ENCODE measurements at places on chromosomes 2 and 18. TPM values are rescaled to one million over a fixed set of nuclear protein-coding genes. Genes with fewer than 3 reads are reported as not detected.

DNA sequence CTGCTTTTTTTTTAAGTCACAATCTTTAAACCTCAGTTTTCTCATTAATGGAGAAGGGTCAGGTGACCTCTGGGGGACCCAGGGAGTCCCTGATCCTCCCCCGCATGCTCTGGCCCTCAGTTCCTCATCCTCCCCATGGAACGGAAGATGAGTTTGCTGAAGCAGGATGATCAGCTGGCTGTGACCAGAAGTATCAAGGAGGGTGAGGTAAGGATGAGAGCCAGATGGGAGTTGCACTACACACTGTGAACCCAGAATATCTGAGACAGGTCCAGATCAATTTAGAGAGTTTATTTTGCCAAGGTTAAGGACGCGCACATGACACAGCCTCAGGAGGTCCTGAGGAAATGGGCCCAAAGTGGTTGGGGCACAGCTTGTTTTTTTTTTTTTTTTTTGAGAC is 3.8 kb downstream of the CATIP start:
- DNase-seq: no peak

MGAT5 gene
- 98.1 TPM for total RNA-seq

MLPH gene
- 88.9 TPM for total RNA-seq

GRCh38 chr2:66982766-66983165 is 414.4 kb upstream of the ETAA1 start:
- DNase-seq: no peak

EIPR1 gene
- total RNA-seq: 9.6 TPM

DNA sequence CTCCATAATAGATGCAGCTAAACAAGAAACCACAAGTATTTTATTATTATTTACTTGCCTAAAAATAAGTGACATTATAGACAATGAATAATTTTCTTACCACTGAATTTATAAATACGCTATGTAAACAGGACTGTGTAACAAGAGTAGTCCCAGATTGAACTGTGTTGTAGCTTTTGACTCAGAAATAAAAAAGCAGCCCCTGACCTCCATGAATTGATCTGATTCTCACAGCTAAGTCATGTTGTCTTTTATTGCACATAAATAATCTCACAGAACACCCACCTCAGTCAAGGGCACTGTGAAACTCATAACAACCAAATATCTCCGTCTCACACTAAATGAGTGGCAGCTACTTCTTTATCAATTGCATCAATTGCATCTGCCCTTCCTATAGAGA is 171.6 kb downstream of the TMX3 start:
- DNase-seq: no peak

- no peak for DNase-seq
Measured at GRCh38 chr2:152863826-152864225, 145.4 kb downstream of the ARL6IP6 start.

CD8B2 gene
- total RNA-seq: not detected

DNA sequence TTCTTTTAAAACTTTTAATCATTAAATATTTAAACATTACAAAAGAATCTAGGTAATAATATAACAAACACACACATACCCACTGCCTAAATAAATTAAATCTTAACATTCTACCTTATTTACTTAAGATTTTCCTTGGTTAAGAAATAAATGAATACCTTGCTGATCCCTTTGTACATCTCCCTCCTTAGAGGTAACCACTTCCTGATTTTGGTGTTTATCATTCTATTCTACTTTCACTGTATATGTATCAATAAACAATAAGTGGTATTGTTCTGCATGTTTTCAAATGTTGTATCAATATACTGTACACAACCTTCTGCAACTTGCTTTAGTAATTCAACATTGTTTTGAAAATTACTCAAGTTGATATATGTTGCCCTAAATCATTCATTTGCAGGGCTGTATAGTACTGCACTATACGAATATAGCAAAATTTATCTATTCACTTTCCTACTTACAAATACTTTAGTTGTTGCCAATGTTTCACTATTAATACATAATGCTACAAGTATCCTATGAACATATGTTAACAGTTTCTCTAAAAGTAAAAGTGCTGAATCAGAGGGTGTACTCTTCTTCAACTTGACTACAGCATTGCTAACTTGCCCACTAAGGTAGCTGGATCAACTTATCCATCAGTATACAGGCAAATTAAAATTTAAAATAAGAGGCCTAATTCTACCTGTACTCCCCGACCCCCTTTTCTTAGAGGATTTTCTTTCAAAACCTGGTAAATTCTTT is 65.8 kb downstream of the MEMO1 start:
- no peak for DNase-seq

NFATC1 gene
- total RNA-seq: 18.7 TPM

DNA sequence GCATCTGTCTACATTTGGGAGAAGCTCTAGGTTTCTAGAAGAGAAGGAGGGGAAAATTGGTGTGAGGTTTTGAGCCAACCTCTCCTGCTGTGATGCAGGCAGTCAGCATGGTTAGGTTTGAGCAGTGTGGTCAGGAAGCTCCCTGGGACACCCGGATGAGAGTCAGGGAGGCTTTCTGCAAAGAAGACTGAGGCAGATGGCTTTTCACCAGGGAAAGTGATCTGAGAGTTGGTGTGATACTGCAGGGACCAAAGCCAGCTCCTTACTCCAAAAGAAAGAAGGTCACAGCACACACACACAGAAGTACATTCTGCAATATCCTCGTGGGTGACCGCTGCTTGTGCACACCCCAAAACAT is 75.8 kb upstream of the BCL11A start:
- no peak for DNase-seq

- no peak for DNase-seq
Measured at GRCh38 chr2:158716921-158717320, 78.2 kb upstream of the DAPL1 start.

REG3A gene
- not detected for total RNA-seq

DNA sequence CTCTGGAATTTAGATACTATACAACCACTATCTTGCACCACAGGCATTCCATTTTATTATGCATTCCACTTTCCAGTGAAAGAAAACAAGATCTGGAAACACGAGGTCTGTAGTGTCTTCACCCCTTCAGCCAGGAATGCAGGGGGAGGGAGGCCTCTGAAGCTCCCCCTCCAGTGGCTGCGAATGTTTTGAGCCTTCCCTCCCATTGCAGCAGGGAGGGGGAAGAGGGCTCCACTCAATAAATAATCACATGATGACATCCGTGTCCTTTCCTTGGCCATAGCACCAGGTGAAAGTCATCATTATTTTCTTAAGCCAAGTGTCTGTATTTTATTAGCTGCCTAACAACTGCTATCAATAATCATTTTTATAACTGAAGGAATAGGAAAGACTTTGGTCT is 38.6 kb downstream of the ALPK2 start:
- no peak for DNase-seq

GRCh38 chr2:198711484-198711883 is 746.3 kb downstream of the SATB2 start:
- no peak for DNase-seq

G6PC2 gene
- total RNA-seq: not detected

SS18 gene
- 30.3 TPM for total RNA-seq

- DNase-seq: no peak
Measured at GRCh38 chr2:120456867-120457266, 110.9 kb downstream of the INHBB start.

DNA sequence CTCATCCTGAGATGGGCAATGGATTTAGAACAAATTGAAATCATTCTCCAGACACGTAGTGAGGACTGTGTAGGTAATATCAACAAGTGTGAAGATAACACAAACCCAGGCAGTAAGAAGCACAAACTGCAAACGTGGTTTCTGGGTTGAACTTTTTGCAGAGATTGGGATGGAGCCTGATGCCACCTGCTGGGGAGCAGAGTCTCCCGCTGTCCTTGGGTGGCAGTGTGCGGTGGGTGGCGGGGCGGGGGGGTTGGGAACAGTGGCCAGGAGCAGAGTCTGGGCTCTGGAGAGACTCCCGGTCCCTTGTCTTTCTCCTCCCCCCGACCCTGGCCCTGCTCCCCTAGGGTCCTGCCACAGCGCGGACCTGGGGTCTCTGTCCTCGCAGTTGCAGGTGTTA is 19.5 kb downstream of the TRAF3IP1 start:
- no peak for DNase-seq

DNA sequence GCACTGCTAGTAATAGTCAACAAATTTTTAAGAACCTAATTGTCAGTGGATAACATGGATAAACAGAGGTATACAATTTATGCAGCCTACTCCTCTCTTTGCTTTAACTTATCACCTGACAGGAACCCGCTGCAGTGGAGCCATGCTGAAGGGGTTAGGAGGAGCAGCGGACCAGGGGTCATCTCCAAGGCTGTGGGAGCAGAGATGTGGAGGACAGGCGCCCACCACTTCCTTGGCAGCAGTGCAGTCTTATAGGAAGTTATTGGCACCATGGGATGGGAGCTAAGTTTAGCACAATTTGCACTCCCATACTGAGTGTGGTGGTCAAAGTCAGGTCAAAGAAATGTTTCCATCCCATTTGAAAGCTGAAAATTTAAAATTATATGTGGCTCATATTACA is 35.6 kb downstream of the HDLBP start:
- DNase-seq: no peak

DYNC2LI1 gene
- total RNA-seq: 8.1 TPM

GRCh38 chr2:118970396-118971135 is 28.6 kb downstream of the MARCO start:
- peak; percentile 48 for DNase-seq

GAREM2 gene
- total RNA-seq: 3.6 TPM

DNA sequence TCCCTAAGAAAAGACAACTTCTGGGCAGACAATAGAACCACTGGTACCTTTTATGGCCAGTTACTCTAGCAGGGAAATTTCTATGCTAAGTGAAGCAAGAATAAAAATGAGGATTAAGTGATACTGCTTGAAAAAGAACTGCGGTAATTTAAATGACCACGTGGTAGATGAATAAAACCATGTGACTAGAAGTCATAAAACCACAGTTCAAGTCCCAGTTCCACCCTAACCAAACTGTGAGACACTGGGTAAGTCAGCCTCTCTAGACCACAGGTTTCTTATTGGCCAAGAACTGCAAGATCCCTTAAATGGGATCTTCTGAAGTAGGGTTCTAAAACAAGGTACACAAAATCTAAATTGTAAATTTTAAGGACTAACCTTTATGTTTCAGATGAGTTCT is 12.7 kb downstream of the TMEM237 start:
- DNase-seq: no peak

- no peak for DNase-seq
Measured at GRCh38 chr18:79300413-79300812, 95.3 kb upstream of the NFATC1 start.

TMEM127 gene
- total RNA-seq: 71.2 TPM

DNA sequence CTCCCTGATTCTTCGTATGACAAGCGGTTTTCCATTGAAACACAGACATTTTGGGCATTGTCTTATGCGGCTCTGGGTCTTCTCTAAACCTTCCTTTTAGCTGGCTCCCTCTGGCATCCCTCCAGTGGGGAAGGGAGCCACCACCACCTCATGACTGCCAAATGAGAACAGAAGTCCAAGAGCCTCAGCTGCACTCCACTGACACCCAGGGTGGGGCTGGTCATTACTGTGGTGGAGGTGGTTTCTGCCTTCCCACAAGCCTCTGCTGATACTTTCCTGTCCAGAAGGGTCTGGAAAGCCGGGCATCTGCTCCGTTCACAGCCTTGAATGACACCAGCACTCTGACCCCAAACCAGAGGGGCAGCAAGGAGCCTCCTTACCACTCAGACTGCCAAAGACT is 213.5 kb downstream of the ZNF516 start:
- DNase-seq: no peak

NT5DC4 gene
- not detected for total RNA-seq

DNA sequence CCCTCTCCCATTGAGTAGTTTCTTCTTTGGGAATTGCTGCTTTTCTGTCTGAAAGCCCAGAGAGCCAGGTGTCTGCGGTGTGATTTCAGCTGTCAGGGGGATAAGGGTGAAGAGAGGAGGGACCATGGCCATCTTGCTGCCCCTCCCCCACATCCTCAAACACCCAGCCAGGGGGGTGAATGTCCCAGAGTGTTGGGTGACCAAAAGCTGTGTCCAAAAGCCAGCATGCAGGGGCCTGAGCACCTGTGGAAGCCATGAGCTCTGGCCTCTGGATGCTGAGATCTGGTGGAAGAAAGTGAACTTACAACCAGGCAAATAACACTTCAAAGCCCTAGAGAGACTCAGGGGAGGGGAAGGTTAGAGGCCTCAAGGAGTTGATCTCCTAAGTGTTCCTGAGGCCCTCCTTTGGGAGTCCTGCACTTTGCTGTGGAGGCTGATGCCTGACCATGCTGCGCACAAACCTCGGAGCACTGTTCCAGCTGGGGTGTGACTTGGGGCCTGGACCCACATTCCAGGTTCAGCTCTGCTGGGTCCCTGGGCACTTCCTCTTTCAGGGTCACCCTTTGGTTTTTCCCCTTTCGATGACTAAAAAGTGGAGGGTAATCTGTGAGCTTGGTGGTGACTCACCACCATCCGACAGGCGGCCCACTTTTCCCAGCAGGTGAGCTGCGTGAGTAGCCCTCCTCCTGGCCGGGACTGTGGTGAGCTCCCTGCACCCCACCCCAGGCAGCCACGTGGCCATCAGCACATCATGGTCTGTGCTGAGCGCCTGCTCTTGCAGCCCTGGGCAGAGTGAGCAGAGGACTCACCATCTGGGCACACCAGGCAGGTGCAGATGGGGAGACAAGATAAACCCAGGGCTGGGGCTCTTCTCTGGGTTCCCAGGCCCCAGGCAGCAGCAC is 66.8 kb upstream of the FOSL2 start:
- DNase-seq: no peak

GRCh38 chr2:104658904-104659591 is 194.9 kb upstream of the POU3F3 start:
- DNase-seq: peak; percentile 37

HDLBP gene
- total RNA-seq: 420 TPM

GRCh38 chr2:238920601-238921001 is 72.7 kb downstream of the TWIST2 start:
- no peak for DNase-seq

DNA sequence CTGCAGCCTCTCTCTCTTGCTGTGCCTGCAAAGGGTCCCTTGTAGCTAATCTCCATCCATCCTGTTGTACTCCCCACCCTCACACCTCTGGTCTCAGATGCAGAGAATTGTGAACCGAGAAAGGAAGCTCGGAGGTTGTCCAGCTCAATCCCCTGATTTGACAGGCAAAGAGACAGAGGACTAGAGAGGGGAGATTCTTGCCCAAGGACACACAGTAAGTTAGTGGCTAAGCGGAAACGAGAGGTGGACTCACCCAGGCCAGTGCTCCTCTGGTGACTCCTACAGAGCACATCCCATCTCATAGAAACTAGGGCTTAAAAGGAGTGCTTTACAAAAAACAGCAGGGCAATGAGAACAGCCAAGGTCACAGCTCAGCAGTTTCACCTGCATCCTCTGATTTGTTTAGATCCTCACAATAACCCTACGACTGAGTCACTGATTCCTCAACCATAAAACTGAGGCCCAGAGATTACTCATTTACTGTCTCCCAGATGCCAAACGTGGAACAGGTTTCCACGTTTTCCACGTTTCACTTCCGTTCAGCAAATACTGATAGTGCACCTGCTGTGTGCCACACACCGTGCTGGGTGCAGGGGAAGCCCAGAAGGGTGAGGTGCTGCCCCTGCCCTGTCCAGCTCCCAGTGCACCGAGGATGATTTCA is 22.1 kb downstream of the EHD3 start:
- no peak for DNase-seq

Data from left ventricle myocardium superior (tissue), 1 donor.